ENCODE measurements at places on chromosomes 12 and 14.

GRCh38 chr12:102958073-102958829, 777 bp downstream of the ASCL1 start:
- DNase-seq = peak; percentile 11

- no peak for DNase-seq
Observed at GRCh38 chr14:87149583-87150354, 843.2 kb downstream of the GALC start.

GRCh38 chr12:80837342-80837978, 100.3 kb downstream of the LIN7A start:
- DNase-seq = peak; percentile 48

DNA sequence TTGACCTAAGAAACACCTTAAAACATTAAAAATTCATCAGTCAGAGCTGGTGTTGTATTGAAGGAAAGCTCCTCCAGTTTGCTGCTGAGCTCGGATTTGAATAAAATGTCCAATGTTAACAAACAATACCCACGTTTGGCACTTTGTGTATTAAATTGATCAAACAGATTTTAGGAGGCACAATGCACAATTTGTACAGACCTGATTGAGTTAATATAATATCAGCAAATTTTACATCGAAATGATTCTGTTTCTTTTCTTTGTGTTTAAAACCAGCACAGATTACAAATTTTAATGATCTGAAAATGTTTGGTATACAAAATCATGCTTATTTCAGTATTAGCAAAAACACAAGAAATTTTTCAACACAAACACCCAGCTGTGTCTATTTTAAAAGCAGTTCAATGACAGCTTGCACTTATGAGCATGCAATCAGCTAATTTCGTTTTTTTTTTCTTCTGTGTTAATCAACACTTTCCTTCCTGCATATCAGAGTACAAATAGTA, 2.8 kb upstream of the FOXG1 start:
- no peak for DNase-seq

DNA sequence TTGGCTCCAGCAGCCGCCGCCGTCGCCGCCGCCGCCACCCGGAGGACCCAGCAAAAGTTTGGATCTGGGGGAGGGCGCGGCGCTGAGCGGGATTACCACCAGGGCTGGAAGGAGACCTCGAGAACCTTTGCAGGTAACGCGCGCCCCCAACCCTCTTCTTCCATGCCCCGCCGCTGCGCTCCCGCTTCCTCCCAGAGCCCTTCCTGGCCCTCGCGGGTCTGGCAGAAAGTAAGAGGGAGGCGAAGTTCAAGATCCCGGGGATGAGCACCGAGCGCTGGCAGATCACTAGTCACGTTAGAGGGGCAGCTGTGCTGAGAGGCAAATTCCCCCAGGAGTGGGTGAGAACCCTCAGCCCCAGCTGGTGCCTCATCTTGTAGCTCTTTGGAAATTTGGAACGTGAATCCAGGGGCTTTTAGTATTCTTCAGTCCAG, 3.9 kb downstream of the FLRT2 start:
- no peak for DNase-seq

GRCh38 chr12:132638541-132639408, 20.2 kb downstream of the P2RX2 start:
- peak; percentile 31 for DNase-seq

DNA sequence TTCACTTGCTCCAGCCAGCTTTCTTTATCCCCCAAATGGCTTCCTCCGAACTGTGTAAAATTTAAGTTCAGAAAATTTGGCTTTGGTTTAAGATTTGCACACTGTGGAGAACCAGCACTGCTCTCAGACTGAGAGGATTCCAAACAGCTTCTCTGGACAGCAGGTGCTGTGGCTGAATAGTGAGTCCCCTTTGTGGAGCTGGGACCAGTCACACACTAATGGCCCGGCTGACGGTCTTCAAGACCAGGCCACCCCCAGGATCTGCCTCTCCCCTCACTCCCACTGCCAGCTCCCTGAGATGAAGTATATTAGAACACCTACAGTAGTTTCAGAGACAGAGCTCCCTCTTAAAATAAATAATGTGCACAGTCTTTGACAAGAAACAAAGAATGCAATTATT, 267.3 kb downstream of the BCAT1 start:
- no peak for DNase-seq

DNA sequence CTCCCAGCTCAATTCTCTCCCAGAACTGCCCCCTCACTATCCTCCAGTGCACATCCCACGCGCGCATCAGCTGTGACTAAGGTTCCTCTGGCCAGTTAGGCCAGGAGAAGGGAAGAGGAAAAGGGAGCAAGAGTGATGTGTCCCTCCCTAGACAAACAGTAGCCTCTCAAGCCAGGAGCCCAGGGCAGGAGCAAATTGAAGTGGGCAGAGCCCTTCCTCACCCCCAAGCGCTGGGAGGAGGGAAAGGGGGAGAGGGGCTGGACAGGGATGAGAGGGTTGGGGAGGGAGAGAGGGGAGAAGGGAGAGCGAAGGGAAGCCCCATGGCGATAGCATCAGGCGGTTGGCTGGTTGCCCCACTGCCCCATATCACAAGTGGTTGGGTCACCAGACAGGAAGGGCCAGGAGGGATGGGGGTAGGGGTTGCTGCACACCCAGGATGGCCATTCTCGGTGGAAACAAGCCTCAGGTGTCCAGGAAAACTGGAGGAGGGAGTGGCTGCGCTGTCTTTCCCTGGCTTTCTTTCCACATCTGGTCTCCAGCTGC, 1.1 kb downstream of the CD63 start:
- no peak for DNase-seq

DNA sequence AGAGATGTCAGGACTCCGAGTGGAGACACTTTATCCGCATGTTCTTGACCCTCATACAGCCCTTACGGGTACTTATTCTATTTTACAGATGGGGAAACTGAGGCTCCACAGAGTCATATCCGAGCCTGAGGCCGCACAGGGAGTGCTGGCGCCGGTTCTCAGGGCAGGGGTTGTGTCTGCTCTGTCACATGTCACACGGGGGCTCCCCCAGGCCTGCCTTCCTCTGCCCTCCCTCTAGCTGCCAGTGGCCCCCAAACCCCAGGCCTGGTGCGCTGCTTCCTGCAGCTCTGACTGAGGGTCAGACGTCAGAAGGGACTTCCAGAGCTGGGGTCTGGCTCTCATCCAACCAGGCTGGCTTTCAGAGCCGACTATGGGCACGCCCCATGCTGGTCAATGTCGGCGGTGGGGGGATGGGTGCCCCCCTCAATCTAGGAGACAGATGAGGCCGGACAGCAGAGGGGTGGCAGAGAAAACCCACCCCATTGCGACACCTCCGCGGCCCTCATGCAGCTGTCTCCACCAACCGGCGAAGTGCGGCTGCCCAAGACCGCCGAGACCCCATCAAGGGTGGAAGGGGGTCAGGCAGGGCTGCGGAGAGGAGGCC, 811 bp upstream of the INF2 start:
- no peak for DNase-seq

GRCh38 chr12:68114606-68115005, 44.9 kb downstream of the IFNG start:
- DNase-seq = no peak

- DNase-seq = no peak
Observed at GRCh38 chr14:21015312-21015711, 9.5 kb downstream of the NDRG2 start.

DNA sequence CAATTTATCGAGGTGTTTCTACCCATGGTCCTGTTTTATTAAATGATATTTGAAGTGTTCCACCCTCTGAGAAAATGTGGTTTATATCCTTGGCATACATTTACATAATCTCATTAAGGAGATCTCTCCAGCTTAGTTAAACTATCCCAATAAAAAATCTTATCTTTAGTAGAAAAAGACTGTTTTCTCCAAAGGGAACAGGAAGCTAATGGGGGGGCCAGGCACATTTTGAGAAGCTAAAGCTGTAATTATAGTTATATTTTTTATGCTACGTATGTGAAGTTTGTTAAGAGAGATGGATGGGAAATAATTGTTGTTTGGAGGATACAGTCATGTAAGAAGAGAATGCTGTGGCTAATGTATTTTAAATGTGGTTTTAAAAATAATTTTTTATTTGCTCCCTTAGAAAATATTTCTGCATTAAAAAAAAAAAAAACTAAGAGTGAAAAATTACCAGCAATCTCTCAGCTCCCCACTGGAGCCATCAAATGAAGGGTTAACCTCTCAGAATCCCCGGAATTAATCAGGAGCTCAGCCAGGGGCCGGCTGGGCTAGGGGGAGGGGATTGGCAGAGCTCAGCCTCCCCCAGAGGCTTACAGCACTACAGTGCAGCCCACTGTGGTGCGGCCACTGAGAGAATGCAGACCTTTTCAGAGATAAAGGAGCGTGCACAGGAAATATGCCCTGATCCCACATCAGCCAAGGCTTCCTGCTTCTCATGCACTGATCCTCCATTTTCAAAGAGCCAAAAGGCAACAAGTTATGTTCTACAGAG, 185.8 kb downstream of the EGLN3 start:
- peak; percentile 10 for DNase-seq

DNA sequence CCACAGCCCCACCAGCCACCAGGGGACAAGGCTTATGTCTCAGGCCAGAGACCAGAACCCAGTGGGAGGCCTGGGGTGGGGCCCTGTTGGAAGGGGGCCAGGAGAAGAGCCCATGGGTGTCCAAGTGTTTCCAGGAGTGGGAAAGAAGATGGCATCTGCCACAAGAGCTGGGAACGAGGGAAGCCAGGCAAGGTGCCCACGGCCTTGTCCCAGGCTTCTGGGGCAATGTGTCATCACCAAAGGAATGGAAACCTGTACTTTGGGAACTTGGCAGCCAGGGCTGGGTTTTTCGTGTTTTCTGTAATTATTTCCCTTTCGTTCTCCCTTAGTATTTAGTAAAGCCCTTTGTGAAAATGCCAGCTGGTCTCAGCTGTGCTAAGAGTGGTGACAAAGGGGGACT, 5.3 kb upstream of the PGF start:
- DNase-seq = no peak

DNA sequence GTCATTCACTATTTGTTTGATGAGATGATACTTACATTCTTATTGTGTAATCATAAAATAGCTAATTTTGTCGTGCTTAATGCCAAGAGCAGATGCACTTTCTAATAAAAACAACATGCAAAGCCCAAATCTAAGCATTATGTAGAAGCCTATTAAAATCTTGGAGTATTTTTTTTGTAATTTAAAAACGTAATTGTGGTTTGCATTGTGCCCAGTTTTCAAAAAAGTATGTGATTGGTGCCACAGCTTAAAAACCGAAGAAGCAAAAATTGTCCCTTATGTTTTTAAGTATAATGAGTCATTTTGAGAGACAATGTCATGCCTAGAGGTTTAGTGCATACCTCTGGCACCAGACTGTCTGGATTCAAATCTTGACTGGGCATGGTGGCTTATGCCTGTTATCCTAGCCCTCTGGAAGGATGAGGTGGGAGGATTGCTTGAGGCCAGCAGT, 464.8 kb upstream of the RGS6 start:
- DNase-seq = peak; percentile 30

- DNase-seq = peak; percentile 42
Observed at GRCh38 chr12:7144414-7145120, 14.4 kb downstream of the CLSTN3 start.

GRCh38 chr14:30445852-30446251, 113.1 kb upstream of the G2E3 start:
- DNase-seq = no peak

- DNase-seq = no peak
Observed at GRCh38 chr14:21350539-21350938, 33.3 kb downstream of the SUPT16H start.

DNA sequence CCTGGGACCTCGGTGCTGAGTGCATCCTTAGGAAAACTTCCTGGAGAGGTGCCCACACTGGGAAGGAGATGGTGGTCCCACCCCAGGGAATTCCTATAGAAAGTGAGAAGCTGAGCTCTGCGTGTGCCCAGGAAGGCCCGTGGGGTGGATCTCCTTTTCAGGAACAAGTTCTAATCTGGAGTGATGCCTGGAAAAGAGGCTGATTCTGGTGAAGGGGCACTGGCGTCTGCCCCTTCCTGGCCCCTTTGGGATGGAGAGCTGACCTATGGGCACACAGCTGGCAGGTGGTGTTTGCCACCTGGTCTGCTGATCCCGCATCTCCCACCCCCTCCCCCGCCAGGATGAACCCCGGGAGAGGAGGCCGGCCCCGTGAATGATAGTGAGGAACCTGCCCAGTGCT, 142.0 kb upstream of the RTL1 start:
- DNase-seq = no peak

All from kidney capillary endothelial cell (primary cell).